ENCODE measurements at places on chromosomes 3 and 15.

DNA sequence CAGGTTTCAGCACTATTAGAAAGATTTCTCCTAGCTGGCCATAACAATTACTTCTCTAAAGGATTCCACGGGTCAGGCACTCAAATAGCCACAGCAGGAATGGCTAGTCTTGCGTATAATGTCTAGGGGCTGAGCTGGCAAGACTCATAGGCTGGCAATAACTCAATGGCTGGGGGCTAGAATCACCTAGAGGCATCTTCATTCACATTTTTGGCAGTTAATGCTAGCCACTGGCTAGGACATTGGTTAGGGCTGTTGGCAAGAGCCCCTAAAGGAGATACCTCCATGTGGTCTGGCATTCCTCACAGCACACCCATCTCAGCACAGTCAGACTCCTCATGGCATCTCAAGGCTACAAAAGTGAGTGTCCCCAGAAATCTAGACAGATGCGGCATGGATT is 6.2 kb downstream of the SUSD5 start:
- no peak for DNase-seq

GRCh38 chr15:23687143-23687470 is at the start of gene NDN:
TSS of gene NDN (minus strand) at chr15:23687305. CDS start at chr15:23687217, 88 bp downstream.
- no peak for DNase-seq

DNA sequence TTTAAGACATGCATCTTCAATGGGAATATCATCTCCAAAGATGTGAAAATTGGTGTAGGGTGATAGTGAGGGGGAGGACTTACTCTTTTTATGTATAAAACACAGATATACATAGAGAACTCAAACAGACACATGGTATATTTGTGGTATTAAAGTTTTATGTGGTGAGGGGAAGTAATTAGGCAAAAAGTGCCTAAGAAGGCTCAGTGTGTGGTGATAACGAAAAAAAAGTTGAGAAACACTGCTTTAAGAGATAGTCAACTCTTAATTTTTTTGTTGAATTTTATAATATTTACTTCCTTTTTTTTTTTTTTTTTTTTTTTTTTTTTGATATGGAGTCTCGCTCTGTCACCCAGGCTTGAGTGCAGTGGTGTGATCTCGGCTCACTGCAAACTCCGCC is 174.2 kb upstream of the FRMD4B start:
- no peak for DNase-seq

GRCh38 chr3:171189394-171190080 is 163.0 kb upstream of the SLC2A2 start:
- no peak for DNase-seq

DNA sequence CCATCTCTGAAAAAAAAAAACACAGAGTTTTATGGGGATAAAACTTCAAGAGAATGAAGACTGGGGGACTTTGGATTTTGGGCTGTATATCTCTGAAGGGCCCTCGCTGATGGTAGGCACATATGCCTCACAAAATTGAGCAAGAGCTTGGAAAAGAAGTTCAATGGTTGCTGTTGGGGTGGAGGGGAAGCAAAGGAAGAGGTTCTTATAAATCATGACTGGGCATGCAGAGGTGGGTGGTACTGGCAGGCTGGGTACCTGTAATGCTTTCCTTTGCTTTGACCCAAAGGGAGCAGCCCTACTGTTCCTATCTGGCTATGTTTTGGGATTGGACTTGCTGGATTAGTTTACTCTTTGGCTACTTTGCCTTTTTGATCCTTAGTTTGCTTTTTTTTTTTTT is 6.0 kb upstream of the RTP1 start:
- no peak for DNase-seq

GRCh38 chr3:80096909-80097308 is 329.1 kb upstream of the ROBO1 start:
- no peak for DNase-seq

DNA sequence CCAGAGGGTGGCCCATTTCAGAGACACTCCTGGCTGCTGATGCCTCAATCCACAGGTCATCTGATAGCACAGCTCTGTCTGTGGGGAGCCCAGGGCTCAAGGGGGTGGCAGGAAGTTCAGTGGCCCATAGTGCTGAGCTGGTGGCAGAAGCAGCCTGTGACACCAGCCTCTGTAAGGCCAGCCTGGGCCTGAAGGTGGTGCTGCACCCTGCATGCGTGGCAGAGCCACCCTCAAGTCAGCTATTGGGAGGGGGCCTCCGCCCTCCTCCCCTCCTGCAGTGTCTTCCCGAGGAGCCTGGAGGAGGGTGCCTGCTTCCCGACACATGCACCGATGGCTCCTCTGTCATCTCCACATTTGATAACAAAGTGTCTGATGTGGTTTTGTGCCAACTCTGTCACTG is 3.0 kb downstream of the PLA1A start:
- peak; percentile 15 for DNase-seq

GRCh38 chr3:73719413-73719851 is 94.7 kb upstream of the PDZRN3 start:
- no peak for DNase-seq

DNA sequence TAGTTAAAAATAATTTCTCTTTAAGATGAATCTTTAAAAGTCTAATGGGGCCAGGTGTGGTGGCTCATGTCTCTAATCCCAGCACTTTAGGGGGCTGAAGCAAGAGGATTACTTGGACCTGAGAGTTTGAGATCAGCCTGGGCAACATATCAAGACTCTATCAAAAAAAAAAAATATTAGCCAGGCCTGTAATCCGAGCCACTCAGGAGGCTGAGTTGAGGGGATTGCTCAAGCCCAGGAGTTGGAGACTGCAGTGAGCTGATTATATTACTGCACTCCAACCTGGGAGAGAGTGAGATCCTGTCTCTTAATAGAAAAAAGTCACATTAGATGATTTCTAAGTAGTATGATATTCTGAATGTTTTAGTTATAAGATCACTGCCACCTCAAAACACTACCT is 322.0 kb upstream of the MANF start:
- no peak for DNase-seq

- peak; percentile 57 for DNase-seq
Measured at GRCh38 chr3:43994657-43995546, 246.8 kb upstream of the TOPAZ1 start.

GRCh38 chr3:12483872-12484197 is 445 bp upstream of the TSEN2 start:
- no peak for DNase-seq

GRCh38 chr3:11006986-11007933 is 14.7 kb downstream of the SLC6A1 start:
- no peak for DNase-seq
